ENCODE measurements at places on chromosomes 12 and 14.

DNA sequence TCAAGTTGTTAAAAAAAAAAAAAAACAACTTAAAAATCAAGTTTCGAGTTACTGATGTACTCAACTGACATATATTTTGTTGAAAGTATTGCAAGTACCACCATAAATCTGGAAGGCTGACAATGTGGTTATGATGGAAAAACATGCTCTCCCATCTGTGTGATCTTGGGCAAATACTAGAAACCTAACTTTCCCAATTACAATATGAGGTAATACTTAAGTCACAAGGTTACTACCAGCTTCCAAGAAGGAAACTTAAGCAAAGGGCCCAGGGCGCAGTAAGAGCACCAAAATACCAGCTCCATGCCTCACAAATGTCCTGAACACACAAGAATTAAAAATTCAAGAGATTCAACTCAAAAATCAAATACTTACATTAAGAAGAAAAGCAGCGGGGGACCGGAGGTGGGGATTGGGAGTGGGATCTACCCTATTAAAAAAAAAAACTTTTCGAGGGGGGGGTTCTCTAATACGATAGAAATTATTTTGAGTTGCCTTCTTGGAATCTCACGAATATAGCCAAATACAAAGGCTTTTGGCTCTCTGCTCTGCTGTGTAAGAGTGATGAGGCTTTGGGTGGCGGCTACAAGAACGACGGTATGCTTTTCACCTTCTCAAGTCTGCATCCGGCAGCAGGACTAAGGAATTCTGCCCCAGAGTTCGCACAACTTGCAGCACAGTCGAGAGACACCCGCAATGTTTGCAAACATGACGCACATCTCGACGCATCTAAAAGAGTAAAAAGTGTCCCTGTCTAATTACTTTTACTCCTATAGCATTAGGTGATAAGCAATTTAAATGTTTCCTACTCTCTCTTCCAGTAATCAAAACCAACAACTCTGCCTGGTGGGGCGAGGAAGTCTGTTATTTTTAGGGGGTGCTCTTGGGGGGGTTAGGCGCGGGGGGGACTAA, 1.1 kb downstream of the SAV1 start:
- DNase-seq = peak; percentile 10

DNA sequence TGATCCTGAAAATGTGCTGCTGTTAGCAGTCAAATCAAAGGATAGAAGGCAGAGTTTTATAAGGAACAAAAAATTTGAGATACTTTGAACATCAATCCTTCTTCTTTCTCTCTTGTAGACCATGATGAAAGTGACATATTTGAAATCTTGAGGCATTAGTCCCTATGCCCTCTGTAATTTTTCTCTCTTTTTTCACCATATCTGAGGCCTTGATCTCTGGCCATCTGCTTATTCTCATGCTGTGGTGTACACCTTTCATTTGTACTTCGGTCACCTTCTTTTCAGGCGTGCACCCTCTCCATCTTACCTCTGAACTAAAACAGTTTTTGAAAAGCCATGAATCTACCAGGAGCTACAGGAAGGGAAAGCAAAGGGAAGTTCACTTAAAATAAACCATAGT, 420.9 kb downstream of the C12orf50 start:
- no peak for DNase-seq

GRCh38 chr12:52655251-52655650, 3.2 kb upstream of the KRT2 start:
- DNase-seq = no peak

DNA sequence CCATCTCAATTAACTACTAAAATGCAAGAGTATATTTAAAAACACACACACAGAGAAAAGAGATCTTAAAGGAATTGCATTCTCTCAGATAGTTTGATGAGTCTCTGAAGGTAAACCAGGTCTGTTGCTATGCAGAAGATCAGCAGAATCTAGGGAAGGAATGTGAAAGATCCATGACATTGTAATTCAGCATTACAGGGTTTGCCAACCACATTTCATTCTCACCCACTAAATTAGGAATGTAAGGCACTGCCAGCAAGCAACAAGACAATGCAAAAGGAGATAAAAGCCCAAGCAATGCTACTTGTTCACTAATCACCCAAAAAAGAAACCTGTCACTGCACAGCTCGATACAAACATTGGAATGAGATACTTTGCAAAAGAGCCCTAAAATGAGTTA, 106.3 kb downstream of the LRIG3 start:
- DNase-seq = no peak

GRCh38 chr14:72451054-72451972, 442.6 kb downstream of the DPF3 start:
- peak; percentile 47 for DNase-seq

- no peak for DNase-seq
Observed at GRCh38 chr12:29053567-29053966, 95.5 kb upstream of the FAR2 start.

GRCh38 chr12:21912318-21912717, 28.9 kb downstream of the ABCC9 start:
- DNase-seq = no peak

DNA sequence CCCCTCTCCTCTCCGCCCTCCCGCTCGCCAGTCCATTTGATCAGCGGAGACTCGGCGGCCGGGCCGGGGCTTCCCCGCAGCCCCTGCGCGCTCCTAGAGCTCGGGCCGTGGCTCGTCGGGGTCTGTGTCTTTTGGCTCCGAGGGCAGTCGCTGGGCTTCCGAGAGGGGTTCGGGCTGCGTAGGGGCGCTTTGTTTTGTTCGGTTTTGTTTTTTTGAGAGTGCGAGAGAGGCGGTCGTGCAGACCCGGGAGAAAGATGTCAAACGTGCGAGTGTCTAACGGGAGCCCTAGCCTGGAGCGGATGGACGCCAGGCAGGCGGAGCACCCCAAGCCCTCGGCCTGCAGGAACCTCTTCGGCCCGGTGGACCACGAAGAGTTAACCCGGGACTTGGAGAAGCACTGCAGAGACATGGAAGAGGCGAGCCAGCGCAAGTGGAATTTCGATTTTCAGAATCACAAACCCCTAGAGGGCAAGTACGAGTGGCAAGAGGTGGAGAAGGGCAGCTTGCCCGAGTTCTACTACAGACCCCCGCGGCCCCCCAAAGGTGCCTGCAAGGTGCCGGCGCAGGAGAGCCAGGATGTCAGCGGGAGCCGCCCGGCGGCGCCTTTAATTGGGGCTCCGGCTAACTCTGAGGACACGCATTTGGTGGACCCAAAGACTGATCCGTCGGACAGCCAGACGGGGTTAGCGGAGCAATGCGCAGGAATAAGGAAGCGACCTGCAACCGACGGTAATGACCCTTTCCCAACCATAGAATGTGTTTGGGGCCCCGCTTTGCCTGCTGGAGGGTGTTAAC, 615 bp downstream of the CDKN1B start:
- peak; percentile 24 for DNase-seq

GRCh38 chr12:54526812-54527630, 22.4 kb upstream of the PDE1B start:
- DNase-seq = peak; percentile 41

DNA sequence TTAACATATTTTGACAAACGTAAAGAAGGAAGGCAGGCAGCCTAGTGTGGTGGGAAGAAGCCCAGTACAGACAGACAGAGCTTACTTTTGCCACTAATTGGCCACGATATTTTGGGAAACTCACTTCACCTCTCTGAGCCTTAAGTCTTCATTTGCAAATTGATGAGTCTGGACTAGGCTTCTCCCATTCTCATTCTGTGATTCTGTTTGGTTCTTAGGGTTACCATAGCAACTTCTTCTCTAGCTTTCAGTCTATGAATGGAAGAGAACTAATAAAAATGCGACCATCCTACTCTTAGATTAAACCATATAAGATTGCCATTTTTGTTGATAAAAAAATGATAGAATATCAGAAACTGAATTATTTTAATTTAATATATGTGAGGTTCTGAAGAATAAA, 210.5 kb downstream of the SNAPC1 start:
- DNase-seq = no peak

DNA sequence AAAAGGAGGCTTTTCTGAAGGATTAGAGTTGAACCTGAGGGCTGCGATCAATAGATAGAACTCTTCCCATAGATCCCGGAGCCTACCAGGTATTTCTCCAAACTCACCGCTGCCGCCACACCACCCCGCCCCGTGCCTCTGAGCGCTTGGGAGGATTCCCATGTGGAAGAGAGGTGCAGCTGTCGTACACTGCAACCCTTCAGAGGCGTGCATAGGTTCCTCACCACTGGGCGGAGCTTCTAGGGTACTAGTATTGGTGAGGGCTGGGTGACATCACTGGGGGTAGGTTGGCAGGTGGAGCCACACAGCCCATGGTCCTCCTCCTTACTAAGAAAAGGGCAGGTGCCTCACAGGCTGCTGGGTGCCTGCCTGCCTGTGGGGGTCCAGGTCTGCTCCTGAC, 127.0 kb downstream of the TSPAN9 start:
- DNase-seq = no peak

DNA sequence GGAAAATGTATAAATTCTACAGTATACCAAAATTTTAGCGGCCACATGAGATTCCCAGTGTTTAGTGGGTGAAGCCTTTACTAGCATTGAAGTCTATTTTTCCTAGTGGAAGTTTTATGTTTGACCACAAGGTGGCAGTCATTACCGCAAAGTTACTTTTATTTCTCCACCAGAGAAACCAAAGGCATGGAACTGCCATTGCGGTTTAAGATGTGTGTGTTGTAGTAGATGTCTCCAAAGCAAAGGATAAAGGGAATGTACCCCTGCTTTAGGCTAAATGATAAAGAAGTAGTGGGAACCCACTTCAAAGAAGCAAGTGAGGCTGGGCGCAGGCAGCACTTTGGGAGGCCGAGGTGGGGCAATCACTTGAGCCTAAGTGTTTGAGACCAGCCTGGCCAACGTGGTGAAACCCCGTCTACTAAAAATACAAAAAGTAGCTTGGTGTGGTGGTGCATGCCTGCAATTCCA, 140.5 kb downstream of the PRKCH start:
- no peak for DNase-seq

GRCh38 chr12:76480796-76481195, 78.8 kb downstream of the OSBPL8 start:
- no peak for DNase-seq

- DNase-seq = no peak
Observed at GRCh38 chr12:52783563-52784316, 6.6 kb upstream of the KRT76 start.

DNA sequence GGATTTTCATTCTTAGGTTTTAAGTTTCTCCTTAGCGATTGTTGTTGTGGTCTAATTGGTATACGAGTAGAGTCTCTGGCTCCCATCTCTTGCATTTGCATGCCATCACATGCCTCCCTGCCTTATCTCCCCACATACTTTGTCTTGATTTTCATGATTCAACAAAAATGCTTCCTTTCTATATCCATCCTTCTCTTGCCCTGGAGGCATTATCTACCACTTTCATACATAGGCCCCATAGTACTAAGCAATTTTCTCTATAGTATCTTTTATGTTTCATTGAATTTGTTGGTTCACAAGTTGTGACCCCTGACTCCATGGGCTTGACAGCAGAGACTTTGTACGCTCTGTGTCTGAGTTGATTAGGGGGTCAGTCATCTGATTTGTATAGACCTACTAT, 226.1 kb downstream of the ACSS3 start:
- no peak for DNase-seq

GRCh38 chr14:71399057-71399487, 491.8 kb downstream of the PCNX1 start:
- DNase-seq = no peak

DNA sequence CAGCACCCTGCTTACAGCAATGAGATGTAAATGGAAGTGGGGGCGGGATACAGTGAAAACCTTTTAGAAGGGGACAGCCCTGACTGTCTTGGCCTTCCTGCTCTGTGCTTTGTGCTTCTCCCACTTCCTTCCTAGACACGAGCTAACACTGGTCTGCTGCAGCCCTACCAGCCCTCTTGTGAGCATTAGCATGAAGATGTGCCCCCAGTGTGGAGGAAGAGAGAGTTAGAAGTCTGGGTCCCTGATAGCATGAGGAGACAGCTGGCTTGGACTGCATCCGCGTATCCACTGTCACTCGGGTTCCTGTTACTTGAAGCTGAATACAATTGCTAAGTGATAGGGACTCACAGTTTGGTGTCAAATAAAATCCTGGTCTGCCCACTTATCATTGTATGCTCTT, 248.1 kb upstream of the SOX5 start:
- DNase-seq = no peak

DNA sequence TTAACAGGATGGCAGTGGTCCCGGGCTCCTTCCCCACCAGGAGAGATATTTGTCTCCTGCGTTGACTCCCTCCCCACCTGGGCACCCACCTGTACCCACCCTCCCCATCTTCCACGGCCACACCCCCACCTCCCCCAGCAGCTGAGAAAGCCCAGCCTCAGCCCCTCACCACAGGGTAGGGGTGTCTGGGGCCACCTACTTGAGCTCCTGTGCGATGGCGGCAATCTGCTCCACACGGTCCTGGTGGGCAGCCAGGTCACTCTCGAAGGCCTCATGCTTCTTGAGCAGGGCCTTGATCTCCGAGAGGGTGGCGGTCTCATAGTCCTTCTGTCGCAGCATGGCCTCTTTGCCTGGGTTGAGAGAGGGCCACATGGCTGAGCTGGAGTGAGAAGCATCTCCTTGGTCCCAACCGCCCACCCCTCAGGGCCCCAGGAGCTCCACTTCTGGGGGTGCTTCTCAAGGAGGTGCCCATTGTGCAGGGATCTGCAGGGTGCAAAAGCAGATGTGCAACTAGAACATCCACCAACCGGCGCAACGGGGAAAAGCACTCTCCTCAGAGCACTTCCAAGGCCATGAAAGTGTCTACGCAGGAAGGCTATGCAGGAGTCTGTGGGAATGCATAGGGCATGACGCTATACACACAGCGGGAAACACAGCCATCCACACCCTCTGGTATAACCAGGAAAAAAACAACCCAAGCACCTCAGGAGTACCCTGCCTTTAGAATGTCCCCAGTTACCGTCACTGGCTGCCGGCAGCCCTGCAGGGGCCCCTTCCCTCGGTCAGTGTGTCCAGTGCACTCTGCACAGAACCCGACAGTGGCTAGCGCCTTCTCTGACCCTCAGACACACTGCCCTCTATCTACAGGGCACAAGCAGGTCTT, 92.6 kb upstream of the ZFP36L1 start:
- no peak for DNase-seq

GRCh38 chr12:9782547-9783382, 22.1 kb upstream of the CD69 start:
- DNase-seq = no peak

DNA sequence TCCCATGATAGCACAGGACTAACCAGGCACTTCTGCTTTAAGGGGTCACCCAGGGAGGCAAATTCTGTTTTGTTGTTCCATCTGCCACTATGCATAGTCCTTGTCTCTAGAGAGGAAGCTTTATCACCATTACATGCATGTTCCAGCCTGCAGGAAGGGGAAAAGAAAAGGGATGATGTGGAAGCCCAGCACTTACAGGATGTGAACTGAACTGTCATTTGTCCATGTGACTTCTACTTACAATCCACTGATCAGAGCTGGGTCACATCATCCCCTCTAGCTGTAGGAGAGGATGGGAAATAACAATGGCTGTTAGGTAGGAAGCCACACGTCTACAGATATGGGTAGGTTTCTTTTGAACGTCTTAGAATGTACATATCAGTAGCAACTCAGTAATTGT, 203.1 kb downstream of the PTPRO start:
- DNase-seq = no peak

DNA sequence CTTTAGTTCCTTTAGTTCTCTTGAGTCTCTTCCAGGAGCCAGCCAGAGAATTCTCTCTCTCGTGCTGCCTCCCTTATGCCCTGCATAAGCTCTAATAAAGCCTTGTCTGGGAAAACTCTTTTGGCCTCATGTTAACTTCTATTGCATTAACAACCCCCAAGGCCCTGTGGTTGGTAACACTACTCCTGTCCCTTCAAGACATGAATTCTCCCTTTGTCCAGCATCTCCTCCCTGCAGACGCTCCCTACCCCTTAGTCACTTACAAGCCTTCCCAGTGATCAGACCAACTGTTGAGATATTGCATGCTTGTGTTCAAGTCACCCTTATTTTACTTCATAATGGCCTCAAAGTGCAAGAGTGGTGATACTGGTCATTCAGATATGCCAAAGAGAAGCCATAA, 12.1 kb downstream of the LTBR start:
- DNase-seq = no peak
